GDM1 (cell line): ENCODE measurements at places on chromosomes 6 and 20.

DNA sequence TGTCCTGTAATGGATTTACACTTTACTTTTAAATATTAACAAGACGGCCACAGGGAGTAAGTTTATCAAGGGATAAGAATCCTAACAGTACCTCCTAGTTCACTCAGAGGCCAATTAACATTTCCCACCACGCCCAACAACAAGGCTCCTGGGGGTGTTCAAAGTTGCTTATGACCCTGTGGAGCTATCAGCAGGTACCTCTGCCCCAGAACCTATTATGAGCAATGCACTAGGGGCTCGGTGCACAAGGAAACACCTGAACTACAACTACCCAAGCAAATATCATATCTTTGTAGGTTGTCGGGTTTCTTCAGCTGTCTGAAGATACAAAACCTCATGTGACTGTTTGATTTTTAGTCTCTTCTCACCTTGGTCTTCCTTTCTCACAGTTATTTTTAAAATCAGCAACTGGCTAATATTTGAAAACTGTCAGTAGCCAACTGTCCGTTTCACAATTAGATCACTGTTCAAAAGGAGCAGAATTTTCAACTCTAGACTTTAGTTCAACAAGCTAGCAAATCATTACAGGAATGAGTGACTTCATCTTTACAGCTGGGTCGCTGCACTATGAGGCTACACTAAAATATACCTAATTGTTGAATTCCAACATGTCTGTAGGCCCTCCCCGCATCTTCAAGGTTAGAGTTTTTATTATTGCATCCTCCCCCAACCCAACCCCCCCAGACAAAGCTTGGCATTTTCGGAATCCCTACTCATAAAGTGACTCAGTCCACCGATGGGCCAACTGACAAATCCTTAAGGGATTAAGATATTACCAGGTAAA is 38.1 kb downstream of the B4GALT5 start:
- no peak for DNase-seq

DNA sequence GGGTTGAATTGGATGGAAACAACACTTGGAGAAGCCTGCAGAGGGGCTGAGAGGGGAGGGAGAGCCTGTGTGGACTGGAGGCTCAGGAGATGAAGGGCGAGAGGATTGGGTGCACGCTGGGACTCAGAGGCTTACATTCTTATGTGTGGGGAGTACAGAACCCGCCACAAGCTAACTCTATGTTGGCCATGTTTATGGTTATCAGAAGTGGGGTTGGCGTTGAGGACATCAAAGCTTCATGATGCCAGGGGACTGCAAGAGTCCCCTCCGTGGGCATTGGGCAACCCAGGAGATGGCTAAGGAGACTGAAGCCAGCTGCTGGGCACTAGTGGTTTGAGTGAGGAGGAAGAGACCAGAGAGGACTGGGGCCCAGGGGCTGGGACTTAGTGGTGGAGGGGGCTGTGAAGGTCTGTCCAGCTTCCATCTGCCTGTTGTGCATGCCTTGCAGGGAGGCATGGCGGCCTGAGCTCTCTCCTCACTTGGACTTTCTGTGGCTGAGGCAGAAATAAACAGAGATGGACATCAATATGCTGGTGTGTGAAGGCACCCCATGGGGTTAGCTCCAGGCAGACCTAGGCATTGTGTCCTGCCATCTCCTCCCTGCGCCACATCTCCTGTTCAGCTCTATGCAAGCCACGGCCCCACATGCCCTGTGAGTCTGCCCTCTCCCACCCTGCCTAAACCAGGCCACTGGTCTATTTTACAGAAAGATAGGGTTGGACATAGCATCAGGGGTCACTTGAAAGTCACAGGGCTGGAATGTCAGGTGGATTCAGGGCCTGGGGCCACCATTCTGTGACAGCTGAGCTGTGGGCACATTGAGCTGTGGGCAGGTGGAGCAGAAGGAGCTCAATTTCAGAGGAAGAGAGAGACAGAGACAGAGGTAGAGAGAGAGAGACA is 61.6 kb downstream of the PHACTR3 start:
- no peak for DNase-seq

DNA sequence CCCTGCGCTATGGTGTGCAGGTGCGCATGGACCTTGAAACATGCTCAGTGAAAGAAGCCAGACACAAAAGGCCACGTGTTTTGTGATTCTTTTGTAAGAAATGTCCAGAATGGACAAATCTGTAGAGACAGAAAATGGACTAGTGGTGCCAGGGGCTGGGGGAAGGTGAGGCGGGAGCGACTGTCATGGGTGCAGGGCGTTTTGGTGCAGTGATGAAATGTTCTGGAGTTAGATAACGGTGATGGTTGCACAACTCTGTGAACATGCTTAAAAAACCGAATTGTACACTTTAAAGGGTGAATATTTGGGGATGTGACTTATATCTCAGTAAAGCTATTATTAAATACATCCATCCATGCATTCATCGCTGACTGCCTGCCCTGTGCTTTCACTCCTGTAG is 31.7 kb upstream of the NTSR1 start:
- DNase-seq, result no peak

- DNase-seq, result no peak
Measured at GRCh38 chr20:24405810-24406209, 63.6 kb upstream of the SYNDIG1 start.

DNA sequence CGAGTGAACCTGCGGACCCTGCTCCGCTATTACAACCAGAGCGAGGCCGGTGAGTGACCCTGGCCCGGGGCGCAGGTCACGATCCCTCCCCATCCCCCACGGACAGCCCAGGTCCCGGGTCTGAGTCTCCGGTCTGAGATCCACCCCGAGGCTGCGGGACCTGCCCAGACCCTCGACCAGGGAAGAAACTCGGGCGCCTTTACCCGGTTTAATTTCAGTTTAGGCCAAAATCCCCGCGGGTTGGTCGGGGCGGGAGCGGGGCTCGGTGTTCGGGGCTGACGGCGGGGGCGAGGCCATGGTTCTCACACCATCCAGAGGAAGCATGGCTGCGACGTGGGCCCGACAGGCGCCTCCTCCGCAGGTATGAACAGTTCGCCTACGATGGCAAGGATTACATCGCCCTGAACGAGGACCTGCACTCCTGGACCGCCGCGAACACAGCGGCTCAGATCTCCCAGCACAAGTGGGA is 46.9 kb upstream of the TRIM26 start:
- DNase-seq, result no peak

GRCh38 chr20:48879612-48880245 is 41.8 kb upstream of the ARFGEF2 start:
- DNase-seq, result no peak

GRCh38 chr6:44221291-44221960 is 2.0 kb upstream of the SLC29A1 start:
- peak; percentile 62 for DNase-seq

DNA sequence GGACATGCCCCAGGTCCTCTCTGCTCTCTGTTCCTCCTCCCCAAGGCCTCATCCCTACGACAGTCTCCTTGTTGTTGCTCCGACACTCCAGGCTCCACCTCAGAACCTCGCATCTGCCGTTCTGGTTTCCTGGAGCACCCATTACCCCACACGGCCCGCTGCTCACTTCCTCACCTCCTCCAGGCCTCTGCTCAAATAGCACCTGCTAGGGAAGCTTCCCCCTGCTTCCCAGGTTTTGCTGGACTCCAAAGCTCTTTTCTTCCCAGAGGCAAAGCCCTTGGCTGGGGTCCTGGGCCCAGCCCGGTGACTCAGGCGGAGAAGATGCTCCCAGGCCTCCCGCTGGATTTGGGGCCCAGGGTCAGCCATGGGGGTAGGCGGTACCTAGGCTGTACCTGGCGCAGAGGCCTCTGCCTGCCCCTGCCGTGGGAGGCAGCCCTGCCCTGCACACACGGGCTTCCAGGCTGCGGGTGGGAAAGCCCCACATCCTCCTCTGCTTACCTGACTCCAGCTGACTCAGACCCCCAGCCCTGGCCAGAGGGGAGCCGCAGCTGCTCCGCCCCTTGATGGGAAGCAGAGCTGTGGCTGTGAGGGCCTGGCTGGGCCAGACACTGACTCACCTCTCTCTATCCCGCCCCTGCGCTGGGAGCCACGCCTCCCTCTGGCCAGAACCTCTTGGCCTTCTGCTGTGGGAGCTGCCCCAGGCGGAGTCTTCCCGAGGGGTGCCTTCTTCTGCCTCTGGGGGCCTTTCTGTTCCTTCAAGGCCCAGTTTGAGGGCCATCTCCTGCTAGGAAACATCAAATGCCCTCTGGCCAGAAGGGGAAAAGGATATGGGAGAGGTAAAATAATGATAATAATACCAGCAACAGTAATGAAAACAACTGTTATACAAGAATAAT is 130.5 kb downstream of the CEBPB start:
- no peak for DNase-seq

GRCh38 chr20:62523473-62524203 is 47.8 kb upstream of the GATA5 start:
- DNase-seq, result peak; percentile 19

- no peak for DNase-seq
Measured at GRCh38 chr20:51420111-51420510, 122.4 kb downstream of the NFATC2 start.

- DNase-seq, result no peak
Measured at GRCh38 chr6:19665613-19665909, 171.6 kb upstream of the ID4 start.

DNA sequence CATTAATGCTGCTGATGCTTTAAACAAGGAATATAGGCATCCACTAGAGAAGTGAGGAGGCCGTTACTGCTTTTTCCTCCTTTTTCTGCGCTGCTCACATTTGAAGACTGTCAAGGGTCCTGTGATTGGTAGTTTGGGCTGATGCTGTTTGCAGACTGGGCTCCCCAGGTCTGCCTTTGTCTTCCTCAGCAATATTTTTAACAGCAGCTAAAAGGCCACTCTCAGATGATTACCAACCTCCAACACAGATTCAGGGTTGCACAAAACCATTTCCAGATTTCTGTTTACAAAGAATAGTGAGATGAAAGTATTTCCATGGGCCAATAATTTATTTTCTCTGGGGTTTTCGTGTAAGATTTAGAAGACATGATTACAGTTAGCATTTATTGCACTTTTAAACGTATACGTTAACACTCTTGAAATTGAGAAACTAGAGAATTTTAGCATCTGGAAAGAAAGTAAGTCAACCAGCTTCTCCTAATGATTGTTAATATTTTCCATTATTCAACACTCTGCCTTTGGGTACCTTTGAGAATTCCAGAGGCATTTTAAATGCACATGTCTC is 475.3 kb upstream of the SOX4 start:
- no peak for DNase-seq

GRCh38 chr6:167214206-167214605 is 56.4 kb upstream of the GPR31 start:
- DNase-seq, result no peak

- no peak for DNase-seq
Measured at GRCh38 chr6:131206463-131207251, 71.4 kb downstream of the AKAP7 start.

DNA sequence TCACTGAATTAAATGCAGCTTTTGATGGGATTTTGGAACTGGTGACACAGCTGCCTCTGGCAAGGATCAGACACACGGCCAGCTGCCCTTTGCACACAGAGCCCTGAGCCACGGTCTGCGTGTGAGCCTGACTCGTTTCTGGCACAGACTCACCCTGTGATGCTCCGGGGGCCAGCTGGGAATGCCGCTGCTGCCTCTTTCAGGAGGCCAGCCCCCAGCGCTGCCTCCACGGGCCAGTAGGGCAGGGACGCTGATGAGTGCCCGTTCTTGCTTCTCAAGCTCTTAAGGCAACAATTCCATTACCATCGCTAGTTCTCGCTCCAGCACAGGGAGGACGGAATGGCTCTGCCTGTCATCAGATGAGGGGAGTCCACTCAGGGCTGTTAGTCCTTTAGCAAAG is 61.6 kb downstream of the IRF4 start:
- DNase-seq, result no peak

- DNase-seq, result peak; percentile 19
Measured at GRCh38 chr6:170221052-170221752, 69.7 kb downstream of the DLL1 start.

- no peak for DNase-seq
Measured at GRCh38 chr6:45278367-45278766, 49.8 kb upstream of the RUNX2 start.

DNA sequence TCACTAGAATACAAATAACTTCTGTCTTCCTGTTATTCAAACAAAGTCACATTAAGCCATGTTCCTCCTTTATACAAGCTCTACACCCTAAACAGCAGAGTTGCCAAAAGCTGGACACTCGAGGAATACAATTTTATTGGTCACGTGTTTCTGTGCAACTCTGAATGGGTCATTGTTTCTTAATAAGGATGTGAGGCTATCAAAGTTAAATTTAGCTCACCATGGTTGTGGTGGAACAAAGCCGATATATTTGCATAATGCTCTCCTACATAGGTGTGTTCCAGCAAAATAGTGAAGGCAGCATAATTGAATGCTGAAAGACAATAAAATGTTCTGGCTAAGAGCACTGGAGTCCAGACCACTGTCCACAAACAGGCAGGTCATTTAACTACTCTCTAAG is 36.9 kb upstream of the CD2AP start:
- DNase-seq, result no peak

DNA sequence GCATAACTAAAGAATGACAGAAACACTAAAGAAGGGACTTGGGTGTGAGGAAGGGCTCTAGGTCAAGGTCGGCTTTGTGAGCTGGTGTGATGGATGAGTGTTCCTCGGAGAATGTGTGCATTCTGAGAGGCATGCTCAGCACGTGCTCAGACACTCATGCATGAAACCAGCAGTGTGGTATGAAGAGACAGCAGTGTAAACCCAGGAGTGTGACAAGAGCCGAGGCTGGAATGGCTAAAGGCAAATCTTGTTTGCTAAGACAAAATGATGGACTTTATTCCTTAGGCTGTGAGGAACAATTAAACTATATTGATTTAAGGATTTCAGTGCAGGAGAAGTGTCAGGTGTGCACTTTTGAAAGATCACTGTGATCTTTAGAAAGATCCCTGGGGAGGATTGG is 107.4 kb upstream of the MAP7 start:
- no peak for DNase-seq

DNA sequence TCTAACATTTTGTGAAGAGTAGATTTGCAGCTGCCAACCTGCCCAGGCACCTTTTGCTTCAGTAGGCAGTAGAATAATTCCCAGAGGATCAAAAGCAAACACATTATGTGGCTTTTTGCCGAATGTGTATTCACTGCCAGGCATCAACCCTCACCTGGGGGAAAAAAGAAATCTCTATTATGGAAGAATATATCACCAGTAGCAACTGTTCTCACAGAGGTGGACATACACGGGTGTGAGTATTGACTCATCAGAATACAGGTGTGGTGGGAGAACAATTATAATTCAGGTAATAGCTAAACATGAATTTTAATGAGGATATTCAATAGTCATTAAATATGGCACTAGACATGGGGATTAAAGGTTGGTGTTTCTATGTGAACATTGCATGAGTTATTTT is 910.7 kb downstream of the TFAP2A start:
- DNase-seq, result no peak

- no peak for DNase-seq
Measured at GRCh38 chr20:4299216-4299615, 283.9 kb upstream of the RNF24 start.

GRCh38 chr6:90068264-90068663 is 174.0 kb downstream of the GJA10 start:
- no peak for DNase-seq

GRCh38 chr20:44646641-44647274 is 4.7 kb downstream of the ADA start:
- DNase-seq, result peak; percentile 22

- DNase-seq, result no peak
Measured at GRCh38 chr6:41199552-41200246, 1.2 kb downstream of the TREML2 start.
